ENCODE measurements at places on chromosomes 16 and 17.

GRCh38 chr16:56278196-56278855 is 87.0 kb downstream of the GNAO1 start:
- DNase-seq, result no peak

DNA sequence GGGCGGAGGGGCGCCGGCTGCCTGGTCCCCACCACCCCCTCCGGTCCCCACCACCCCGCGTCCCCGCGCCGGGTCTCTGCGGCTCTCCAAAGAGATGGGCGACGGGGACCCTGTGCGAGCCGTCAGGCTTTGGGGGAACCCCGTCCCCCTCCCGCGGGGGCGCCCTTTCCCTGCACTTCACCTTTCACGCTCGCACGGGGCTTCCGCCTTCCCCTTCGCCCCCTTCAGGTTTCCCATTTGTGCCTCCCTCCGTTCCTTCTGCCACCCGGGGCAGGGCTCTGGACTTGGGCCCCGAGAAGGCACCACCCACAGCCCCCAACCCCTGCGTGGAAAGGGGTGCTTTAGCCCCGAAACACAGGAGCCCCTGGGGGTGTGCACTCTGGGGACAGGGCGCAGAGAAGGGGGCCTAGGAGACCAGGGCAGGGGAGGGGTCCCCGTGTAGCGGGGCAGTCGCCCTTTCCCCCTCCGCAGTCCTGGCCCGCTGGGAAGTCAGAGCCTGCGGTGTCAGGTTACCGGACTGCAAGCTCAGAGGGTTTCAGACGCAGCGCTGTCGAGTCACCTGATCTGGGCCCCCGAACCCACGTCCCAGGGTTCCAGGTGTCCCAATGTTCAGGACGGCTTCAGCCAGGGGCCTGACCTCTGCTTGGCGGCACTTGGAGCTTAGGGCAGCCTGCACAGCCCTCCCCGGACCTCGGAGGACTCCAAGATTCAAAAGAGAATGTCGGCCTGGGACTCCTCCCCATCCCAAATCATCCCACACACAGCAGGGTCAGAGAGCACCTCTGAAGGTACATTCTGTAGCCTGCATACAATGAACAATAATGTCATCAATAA is 6.7 kb upstream of the CCDC92B start:
- no peak for DNase-seq

DNA sequence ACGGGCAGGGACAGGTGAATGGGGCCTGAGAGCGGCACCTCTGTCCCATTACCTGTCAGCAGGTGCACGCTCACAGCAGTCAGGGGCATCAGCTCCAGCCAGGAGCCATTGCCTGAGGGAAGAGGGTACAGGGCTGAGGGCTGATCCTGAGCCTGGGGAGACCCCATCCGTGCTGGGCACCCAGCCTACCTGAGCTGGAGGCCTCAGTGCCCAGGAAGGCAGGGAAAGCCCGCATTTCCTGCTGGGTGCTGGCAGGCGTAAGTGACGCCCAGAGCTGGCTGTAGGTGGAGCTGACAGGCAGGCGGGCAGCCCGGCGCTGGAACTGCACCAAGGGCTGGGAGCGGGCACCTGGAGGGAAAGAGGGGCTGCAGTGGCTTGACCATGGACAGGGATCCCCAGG is 7.4 kb downstream of the FAM171A2 start:
- no peak for DNase-seq

- DNase-seq, result no peak
These were observed 2.7 kb upstream of the CDK5R1 start for GRCh38 chr17:32484041-32484461.

- no peak for DNase-seq
These were observed 132.0 kb downstream of the COPRS start for GRCh38 chr17:31726980-31727427.

GRCh38 chr16:19802612-19803011 is 82.0 kb downstream of the GPRC5B start:
- no peak for DNase-seq

- DNase-seq, result no peak
These were observed 10.8 kb upstream of the CBLN1 start for GRCh38 chr16:49292413-49292812.

- DNase-seq, result no peak
These were observed 12.4 kb downstream of the METTL9 start for GRCh38 chr16:21611556-21612384.

GRCh38 chr16:55471448-55472097 is 7.4 kb upstream of the MMP2 start:
- DNase-seq, result no peak

GRCh38 chr17:80397034-80397387 is 18.0 kb upstream of the ENDOV start:
- DNase-seq, result no peak

DNA sequence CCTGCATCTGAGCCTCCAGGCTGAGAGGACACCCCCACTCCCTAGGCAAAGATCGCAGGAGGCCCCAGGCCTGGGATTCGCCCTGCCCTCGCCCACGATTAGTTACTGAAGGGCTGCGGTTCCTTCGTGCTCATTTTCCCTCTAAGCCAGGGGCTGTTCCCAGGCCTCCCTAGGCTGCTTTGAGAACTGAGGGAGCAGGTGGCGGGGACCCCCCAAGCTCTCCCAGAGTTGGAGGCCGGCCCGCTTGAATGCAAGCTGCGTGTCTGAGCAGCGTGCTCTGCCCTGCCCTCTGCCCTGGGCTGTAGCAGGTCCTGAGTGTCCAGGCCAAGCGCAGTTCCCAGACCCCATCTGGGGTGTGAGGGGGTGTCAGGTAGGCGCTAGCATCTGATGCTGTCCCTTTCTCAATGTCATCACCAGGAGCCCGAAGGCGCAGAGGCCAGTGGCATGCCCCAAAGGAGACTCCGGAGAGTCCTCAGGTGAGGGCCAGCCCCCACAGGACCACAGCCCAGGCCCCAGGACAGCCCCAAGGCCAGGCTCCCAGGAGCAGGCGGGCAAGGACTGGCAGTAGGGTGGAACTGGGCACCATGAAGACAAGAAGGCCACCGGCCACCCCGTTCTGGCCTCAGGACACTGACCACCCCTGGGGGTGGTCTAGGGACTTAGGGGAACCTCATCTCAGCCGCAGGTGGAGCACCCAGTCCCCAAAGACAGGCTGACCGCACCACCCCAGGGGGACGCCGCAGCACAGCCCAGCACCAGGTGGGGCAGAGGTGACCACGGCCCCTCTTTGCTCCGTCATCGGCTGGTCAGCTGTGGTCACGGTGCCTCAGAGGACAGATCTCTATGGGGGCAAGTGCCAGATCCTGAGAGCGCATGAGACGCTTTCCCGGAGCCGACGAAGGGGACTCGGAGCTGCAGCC is 14.6 kb downstream of the ENDOV start:
- no peak for DNase-seq

DNA sequence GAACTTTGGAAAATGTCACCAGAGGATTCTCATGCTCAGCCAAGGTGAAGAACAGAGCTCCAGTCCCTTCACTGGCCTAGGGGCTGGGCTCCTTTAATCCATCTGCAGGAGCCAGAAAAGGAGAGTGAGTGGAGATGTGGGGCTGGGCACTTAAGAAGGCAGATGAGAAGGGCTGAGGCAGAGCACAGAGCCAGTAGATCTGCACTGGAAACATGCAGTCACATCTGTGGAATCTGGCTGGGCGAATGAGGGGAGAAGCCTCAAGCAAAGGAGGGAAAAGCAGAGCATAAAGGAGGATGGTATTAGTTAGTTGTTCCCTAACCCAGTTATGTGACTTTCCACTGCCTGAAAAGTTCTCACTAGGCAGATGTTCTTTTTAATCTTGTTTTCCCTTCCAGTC is 50.4 kb upstream of the BCAR1 start:
- DNase-seq, result no peak

DNA sequence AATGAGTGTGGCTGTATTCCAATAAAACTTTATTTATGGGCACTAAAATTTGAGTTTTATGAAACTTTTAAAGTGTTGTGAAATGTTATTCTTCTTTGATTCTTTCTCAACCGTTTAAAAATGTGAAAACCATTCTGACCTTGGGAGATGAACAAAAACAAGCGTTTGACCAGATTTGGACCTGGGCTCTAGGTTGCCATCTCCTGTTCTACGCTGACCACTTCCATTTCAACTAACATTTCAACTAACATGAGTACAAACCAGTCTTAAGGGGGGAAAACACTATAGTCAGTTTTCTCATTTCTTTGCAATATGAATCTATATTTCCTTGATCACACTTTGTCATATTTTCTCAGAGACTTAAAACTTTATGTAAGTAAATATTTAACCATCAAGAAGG is 118.4 kb upstream of the IRX5 start:
- no peak for DNase-seq

DNA sequence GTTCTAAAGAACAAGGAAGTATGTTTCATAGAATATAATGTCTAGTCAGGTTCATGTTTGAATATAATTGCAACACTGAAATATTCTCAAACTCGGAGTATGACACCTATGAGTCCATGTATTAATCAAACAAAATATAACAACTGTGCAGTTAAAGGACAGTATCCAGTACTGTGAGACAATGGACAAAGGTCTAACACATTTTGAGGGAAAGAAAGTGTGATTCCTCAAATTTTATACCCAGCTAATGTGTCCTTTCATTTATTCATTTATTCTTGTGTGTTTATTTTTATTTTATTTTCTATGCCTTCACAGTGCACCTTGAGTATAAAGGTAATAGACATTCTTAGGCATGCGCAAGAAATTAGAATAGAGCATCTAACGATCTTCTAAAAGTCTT is 401.0 kb upstream of the ZFHX3 start:
- no peak for DNase-seq

GRCh38 chr17:17897442-17897841 is 60.7 kb upstream of the SREBF1 start:
- no peak for DNase-seq

DNA sequence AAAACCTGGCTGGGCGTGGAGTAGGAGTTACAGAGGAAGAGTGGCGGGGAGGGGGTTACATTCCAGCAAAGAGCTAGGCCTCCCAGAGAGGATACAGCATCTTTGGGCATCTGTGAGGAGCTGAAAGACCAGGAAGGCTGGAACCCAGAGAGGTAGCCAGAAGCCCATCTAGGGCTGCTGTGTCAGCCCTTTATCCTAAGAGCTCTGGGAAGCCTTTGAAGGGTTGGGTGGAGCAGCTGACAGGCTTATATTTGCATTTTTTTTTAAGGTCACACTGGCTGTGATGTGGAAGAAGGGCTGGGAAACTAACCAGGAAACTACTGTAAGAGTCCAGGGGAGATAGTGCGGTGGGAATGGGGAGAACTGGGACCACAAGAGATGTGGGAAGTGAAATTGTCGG is 6.8 kb upstream of the CNOT1 start:
- DNase-seq, result no peak

GRCh38 chr16:57801098-57801808 is 1.0 kb downstream of the KIFC3 start:
- DNase-seq, result no peak

DNA sequence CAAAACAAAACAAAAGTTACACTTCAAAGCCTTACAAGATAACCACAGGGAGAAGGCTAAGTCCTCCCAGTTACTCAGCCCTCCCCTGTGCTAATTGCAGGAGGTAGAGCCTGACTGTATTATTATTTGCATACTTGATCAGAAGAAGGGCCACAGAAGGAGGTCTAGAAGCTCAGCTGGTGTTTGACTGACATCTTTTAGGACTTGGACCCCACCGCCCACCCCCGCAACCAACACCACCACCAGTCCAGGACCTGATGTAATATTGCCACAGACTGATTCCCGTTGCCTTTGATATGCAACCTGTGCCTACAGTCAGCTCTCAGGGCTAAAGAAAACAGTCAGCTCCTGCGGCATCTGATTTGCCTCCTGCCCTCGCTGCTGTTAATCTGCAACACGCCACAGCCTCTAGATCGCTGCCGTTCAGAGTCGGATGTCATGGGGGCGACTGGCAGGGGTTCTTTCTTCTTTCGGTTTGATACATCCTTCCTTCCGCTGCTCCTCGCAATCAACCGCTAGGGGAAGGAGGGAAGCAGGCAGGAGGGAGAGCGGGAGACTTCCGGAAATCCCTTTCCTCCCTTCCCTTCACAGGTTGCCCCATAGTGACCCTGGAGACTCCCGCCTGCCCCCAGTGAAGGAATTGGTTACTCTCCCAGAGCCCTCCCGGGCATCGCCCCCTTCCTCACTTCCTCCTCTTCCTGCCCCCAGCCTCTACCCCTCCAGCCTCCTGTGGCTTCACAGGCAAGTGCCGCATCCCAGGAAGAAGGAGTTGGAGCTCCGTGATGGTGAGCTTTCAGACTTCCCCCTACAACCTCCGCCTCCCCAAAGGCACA is 90.5 kb upstream of the SOX9 start:
- DNase-seq, result no peak

GRCh38 chr16:1871974-1872635 is at the start of gene MEIOB:
MEIOB (minus strand) TSS chr16:1872164; CDS start chr16:1868175, 3,989 bp downstream.
- DNase-seq, result no peak

- no peak for DNase-seq
These were observed 11.7 kb upstream of the MNT start for GRCh38 chr17:2412561-2413021.

- no peak for DNase-seq
These were observed 284.1 kb upstream of the CDH5 start for GRCh38 chr16:66082424-66082823.

DNA sequence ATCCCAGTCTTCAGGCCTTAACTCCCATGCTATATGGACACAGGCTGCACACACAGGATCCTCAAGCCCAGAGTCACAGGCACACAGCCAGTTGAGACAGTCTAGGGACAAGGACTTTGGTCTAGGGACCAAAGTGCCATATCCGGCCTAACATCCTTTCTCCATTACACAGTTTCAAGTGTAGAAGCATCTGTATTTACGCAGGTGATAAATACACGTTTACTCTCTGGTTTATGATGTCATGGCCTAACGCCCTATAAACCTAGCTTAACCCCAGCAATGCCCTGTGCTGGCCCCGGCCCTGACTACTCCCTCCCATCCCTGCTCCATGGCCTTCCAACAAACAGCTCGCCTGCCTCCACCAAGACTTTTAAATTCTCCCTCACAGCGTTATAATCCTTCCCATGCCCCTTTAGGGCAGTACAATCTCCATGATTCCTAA is 17.1 kb downstream of the CUEDC1 start:
- no peak for DNase-seq

Measured in glomerular endothelial cell (primary cell).